ENCODE measurements at places on chromosomes 13 and 19. TPM values are rescaled to one million over a fixed set of nuclear protein-coding genes. Genes with fewer than 3 reads are reported as not detected.

The SKA3 gene
- total RNA-seq: 1.1 TPM

- DNase-seq: no peak
Observed at GRCh38 chr13:48009284-48009683, 8.2 kb upstream of the SUCLA2 start.

GRCh38 chr13:109626386-109627171, 159.8 kb downstream of the IRS2 start:
- DNase-seq: no peak

The TBXA2R gene
- total RNA-seq: 2.3 TPM

- no peak for DNase-seq
Observed at GRCh38 chr13:35841060-35841521, 290.1 kb downstream of the DCLK1 start.

DNA sequence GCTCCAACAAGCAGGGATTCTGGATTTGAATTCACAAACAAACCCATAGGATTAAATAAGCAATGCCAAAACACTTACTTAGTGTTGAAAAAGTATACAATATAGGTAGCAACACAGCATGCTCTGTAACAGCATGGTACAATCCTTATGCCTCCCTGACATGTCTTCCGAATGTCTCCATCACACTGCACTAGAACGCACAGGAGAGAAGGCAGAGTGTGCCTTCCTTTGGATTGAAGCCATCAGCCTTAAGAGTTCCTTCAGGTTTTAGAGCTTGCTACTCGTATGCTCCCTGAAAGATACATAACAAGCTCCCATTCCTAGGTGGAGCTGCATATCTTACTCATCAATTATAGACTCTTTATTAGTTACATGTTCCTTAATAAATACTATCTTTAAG, 1573.9 kb upstream of the PRR20A start:
- DNase-seq: no peak

The KIR3DL2 gene
- not detected for total RNA-seq

The CEACAM1 gene
- total RNA-seq: 1.7 TPM

- no peak for DNase-seq
Observed at GRCh38 chr13:29515372-29515771, 80.1 kb downstream of the SLC7A1 start.

The POLR2E gene
- total RNA-seq: 143 TPM

DNA sequence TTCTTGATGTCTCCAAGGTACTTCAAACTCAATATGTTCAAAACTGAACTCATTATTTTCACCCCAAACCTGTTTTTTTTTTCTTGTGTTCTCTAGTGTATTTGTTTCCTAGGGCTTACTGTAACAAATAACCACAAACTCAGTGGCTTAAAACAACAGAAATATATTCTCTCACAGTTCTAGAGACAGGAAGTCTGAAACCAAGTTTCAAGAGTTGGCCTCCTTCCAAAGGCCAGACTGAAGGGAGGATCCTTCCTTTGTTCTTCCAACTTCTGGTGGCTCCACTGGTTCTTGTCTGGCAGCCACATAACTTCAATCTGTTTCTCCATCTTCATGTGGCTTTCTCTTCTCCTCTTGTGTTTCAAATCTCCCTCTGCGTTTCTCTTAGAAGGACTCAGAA, 62.0 kb upstream of the PDCD5 start:
- DNase-seq: no peak

DNA sequence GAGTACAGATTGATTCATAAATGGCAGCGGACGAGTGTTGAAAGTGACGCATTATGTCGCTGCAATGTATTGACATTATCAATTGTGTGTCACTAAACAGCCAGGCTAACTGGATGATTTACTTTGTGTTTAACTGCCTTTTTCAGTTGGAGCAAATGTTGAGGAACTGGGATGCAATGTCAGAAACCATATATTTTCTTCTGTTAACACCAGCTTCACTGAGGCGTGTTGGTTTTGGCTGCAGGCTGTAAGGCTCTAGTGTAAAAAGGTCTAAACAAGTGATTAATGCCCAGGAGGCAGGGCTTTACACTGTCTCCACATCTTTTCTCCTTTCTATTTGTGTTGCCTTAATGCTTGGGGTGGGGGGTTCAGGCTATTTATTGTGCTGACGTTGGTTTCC, 80.1 kb downstream of the GGACT start:
- DNase-seq: no peak

DNA sequence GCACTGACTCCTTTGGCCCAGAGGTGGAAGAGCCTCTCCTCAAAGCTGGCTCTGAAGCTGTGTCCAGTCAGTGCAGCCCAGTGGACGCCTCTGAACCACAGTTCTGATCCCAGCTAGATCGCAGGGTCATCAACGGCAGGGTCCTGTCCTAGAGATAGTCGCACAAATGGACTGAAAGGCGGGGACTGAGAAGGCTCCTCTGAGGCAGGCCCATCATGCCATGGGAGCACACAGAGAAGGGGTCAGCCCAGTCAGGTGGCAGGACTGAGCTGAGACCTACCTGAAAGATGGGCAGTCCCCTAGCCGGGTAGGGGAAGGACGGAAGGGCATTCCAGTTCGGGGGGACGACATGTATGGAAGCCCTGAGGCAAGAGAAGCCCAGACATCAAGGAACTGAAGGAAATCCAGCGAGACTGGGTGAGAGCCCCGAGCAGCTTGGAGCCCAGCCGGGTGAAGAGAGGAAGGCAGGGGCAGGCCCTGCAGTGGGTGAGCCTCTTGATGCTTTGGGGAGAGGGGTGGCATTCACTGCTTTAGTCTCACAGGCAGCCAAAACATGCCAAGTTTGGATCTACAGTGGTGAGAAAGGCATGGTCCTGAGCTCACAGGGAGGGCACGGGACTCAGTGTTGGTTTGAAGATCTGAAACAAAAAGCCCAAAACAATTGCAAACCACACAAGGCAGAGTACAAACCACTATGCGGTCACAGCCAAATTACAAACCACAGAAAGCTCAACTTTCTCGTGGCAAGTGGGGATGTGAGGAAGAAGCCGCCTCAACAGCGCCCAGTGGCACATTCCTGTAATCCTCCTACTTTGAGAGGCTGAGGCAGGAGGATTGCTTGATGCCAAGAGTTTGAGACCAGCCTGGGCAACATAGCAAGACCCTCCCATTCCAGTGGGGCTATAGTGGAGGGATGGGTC, 10.0 kb downstream of the CALM3 start:
- DNase-seq: peak; percentile 12

DNA sequence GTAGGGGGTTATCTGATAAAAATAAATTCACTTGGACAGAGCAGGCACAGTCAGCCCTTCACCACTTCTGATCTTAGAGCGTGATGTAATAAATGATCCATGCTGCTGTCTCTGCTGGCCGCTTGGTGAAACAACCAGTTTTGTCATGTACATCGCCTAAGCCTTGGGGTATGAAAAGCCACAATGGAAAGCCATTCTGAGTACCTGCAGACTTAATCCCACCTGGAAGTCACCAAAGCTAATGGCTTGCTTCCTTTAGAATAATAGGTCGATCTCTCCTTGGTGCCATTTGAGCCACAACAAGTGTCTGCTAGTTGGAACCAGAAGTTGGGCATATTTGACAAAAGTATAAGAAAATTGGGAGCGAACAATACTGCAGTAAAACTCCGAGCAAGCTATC, 1649.7 kb upstream of the SPRY2 start:
- DNase-seq: no peak

The ZIC5 gene
- not detected for total RNA-seq

The CYP4F2 gene
- not detected for total RNA-seq

The MAMSTR gene
- 1.6 TPM for total RNA-seq

The APOC4 gene
- not detected for total RNA-seq

- peak; percentile 81 for DNase-seq
Observed at GRCh38 chr19:1122972-1123363, 19.2 kb downstream of the GPX4 start.

DNA sequence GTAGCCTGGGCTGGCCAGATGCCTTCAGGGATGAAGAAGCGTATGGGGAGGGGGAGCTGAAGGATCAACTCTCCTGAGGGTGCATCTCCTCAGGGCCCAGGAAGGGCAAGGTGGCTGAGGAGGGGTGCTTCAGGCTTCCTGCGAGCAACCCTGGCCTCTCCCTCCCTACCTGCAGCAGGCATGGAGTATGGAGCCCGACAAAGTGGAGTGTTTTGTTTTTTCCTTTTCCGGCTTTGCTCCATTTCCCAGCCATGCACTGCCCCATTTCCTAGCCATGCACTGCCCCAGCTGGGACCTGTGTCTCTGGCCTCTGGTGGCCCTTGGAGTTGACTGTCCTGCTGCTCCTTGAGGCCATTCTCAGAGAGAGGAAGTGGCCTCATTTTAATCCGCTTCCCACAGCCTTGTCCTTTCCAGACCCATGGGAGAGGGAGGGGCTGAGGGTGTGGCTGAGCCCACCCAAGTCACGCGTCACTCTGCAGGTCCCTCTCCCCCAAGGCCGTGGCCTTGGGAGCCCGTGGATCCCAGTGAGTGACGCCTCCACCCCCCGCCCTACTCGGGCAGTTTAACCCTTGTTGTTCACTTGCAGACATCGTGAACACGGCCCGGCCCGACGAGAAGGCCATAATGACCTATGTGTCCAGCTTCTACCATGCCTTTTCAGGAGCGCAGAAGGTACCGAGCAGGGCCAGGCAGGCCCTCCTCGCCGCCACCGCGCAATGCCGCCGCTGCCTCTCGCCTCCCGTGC, 34.4 kb downstream of the CAPN12 start:
- DNase-seq: no peak

The TRPM4 gene
- total RNA-seq: 30.6 TPM

DNA sequence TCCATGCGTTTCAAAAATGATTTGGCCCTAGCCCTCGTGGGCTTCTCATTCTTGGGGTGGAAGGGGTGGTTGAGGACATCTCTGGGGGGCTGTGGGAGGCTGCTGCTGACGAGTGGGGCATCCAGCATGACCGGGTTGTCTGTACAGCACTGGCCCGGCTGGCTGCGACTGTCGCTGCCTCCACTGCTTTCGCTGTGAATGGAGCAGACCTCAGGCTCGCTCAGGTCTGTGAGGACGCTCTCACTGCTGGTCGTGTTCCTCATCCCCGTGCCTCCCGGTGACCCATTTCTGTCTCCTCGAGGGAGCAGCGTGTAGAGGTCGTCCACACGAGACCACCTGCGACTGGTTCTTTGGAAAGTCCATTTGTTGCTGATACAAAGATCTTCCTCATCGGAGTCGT, 113.7 kb downstream of the KL start:
- no peak for DNase-seq

GRCh38 chr13:81058916-81059290, 718.0 kb upstream of the SPRY2 start:
- no peak for DNase-seq
